Endothelial cell of umbilical vein (primary cell): ENCODE measurements at places on chromosomes 16 and 17. TPM values are rescaled to one million over a fixed set of nuclear protein-coding genes. Genes with fewer than 3 reads are reported as not detected.

The RNFT1 gene
- total RNA-seq: 16.2 and 16.6 TPM in 2 replicates

The KRT36 gene
- total RNA-seq: not detected in 2 replicates

The TEKT5 gene
- total RNA-seq: not detected in 2 replicates

The CLDN9 gene
- not detected in 2 replicates for total RNA-seq

The IST1 gene
- 165 and 185 TPM in 2 replicates for total RNA-seq

The CDRT15 gene
- total RNA-seq: not detected in 2 replicates

The CES4A gene
- 3.9 and 5.4 TPM in 2 replicates for total RNA-seq

The HNF1B gene
- total RNA-seq: not detected in 2 replicates

The LGALS9B gene
- total RNA-seq: not detected in 2 replicates

The PPY gene
- not detected in 2 replicates for total RNA-seq

- H3K36me3 ChIP-seq: no peaks in the 10 kb centered on the region
- no peak for DNase-seq
- H3K4me3 ChIP-seq: no peak overlapping the region
- H3K27me3 ChIP-seq: no peaks in the 10 kb centered on the region
- no peak overlapping the region for H3K27ac ChIP-seq
Observed at GRCh38 chr17:47252209-47252608, 1.4 kb upstream of the ITGB3 start.

GRCh38 chr16:84386047-84386446, 17.7 kb downstream of the ATP2C2 start:
- no peak overlapping the region for H3K27ac ChIP-seq
- DNase-seq: no peak
- H3K36me3 ChIP-seq: no peaks in the 10 kb centered on the region
- H3K27me3 ChIP-seq: no peaks in the 10 kb centered on the region
- no peaks in the 10 kb centered on the region for H3K4me1 ChIP-seq
- no peak overlapping the region for H3K4me3 ChIP-seq

GRCh38 chr16:23957287-23957686, 121.5 kb downstream of the PRKCB start:
- H3K36me3 ChIP-seq: no peaks in the 10 kb centered on the region
- H3K4me3 ChIP-seq: no peak overlapping the region
- H3K27me3 ChIP-seq: no peaks in the 10 kb centered on the region
- no peaks in the 10 kb centered on the region for H3K4me1 ChIP-seq
- H3K27ac ChIP-seq: no peak overlapping the region

GRCh38 chr16:80019395-80019794, 418.9 kb upstream of the MAF start:
- no peaks in the 10 kb centered on the region for H3K4me1 ChIP-seq
- DNase-seq: no peak
- no peaks in the 10 kb centered on the region for H3K36me3 ChIP-seq
- no peak overlapping the region for H3K4me3 ChIP-seq
- no peak overlapping the region for H3K27ac ChIP-seq

GRCh38 chr17:7437950-7438614, 1.2 kb upstream of the FGF11 start:
- DNase-seq: peak; percentile 18
- no peak overlapping the region for H3K27ac ChIP-seq
- H3K4me3 ChIP-seq: no peak overlapping the region
- peaks cover 23% of the 10 kb centered on the region for H3K4me1 ChIP-seq
- peaks cover 20% of the 10 kb centered on the region for H3K27me3 ChIP-seq

DNA sequence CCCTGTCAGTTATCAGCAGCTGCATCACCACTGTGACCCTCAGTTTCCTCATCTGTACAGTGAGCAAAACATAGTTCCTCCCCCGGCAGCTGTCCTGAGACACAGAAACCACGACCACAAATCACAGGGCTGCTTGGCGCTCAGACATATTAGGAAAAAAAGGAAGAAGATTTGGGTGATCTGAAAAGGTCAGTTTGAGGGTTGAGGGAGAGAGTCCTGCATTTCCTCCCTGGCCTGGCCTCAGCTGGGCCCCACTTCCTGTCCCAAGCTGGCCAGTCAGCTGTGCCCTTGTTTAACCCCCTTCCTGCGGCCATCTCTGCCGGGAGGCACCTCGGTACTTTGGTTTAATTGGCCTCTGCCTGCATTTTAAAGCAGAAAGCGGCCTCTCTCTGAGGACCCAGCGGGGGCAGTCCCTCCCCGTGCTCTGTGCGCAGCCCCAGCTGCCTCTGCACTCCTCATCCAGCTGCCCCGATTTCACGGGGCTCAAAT, 24.0 kb upstream of the CIBAR2 start:
- no peaks in the 10 kb centered on the region for H3K27me3 ChIP-seq
- H3K27ac ChIP-seq: no peak overlapping the region
- peaks cover 29% of the 10 kb centered on the region for H3K4me1 ChIP-seq
- H3K4me3 ChIP-seq: no peak overlapping the region
- DNase-seq: no peak

- no peaks in the 10 kb centered on the region for H3K36me3 ChIP-seq
- H3K27me3 ChIP-seq: no peaks in the 10 kb centered on the region
- no peak for DNase-seq
Observed at GRCh38 chr17:74749279-74750038, 1.0 kb downstream of the NHERF1 start.

DNA sequence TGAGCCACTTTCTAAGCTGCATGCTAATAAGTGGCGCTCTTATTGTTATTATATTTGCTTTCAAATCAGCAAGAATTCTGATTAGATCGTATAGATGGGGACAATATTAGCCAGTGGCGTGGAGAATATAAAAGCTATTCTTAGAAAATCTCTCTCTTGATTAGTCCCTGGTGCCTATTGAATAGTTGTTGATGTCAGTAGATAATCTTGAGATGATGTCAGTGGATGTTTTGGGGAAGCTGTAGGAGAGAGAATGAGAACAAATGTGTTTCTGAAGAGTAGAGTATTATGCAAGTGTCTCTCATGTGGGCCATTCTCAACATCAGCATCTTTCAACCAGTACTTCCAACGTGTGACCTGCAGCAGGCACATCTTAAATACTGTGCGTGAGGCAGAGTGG, 445.7 kb downstream of the GRIN2A start:
- no peaks in the 10 kb centered on the region for H3K27me3 ChIP-seq
- no peak for DNase-seq

DNA sequence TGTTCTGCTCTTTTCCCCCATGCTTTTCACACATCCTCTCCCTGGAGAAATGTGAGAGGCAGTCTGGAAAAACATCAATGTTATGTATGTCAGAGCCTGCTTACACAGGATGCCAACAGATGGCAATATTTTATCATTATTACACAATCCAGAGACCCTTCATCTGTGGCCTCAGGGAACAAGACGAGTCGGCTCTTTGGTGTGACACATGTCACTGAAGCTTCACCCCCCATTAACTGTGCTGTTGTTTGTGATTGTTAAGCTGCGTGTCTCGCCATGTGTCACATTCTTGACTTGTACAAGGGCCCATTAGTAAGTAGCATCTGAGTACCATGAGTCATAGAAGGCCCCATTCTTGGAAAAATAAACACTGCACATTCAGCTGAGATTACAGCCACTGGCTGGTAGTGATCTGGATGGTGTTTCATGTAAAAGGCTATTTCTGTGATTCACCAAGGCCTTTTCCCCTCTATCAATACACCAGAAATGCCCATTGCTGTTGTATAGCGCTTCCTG, 682.1 kb upstream of the SOX9 start:
- peak; percentile 1 for DNase-seq
- H3K4me1 ChIP-seq: no peaks in the 10 kb centered on the region
- H3K27ac ChIP-seq: no peak overlapping the region
- H3K4me3 ChIP-seq: no peak overlapping the region
- H3K27me3 ChIP-seq: no peaks in the 10 kb centered on the region
